Sciatic nerve (tissue), 2 donors: ENCODE measurements at places on chromosomes 1 and 21.

- DNase-seq: no peak
Measured at GRCh38 chr21:42113926-42114409, 42.9 kb downstream of the UMODL1 start.

DNA sequence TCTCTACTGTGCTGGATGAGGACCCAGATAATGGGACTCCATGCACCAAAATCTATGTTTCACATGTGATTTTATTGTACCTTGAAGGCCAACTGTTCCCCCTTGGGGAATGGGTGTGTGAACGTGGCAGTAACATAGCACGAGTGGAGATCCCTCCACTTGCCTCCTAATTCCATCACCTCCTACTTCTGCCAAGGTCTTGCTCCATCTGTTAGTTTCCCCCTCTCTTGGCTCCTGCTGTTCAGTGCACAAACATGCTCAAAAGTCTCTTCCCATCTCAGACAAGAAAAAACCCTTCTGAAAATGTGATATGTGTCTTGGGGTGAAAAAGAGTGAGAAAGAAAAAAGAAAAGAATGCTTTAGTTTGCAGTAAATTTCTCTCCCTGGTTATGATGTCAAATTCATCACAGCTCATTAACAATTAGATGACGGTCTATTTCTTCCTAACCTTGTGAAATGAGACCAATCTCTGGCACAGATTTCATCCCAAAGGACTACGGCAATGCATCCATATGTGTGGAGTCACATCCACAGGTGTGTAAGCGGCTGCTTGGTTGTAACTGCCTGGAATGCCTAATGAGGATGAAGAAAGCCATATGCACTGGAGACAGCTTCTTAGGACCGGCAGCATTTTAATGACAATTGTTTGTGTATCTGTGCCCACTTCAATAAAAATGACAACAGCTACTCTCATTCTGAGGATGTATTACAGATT lies 79.3 kb upstream of the DIRAS3 start:
- no peak for DNase-seq

DNA sequence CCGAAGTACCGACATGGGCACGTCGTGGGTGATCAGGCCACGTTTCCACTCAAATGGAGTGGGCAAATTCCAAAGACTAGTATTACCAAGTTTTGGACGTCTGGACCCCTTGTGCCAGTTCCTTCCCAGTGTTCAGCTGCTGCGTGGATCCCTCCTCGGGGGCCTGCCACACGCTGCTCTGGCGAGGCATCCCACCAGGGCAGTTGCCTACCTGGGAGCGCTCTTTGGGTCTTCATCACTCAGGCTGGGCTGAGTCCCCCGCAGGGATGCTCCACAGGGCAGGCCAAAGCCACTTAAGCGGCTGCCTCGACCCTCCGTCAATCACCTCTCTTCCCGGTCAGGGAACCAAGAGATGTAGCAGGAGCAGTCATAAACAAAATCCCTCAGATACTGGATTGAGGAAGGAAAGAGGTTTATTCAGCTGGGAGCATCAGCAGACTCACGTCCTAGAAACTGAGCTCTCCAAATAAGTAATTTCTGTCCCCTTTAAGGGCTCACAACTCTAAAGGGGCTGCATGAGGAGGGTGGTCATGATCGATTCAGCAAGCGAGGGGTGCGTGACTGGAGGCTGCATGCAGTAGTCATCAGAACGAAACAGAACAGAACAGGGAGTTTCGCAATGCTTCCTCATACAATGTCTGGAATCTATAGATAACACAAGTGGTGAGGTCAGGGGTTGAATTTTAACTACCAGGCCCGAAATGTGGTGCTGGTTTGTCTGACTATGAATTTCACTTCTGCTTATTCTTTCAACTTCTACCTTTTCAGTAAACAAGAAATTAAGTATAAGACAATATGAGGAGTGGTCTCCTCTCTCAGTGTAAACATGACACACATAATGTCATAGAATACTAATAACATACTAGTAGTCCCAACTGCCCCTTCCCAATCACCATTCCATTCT lies 998.6 kb upstream of the NCAM2 start:
- no peak for DNase-seq

GRCh38 chr1:27000817-27001460 lies 7.4 kb downstream of the TRNP1 start:
- no peak for DNase-seq

GRCh38 chr1:161044908-161045735 lies 655 bp downstream of the USF1 start:
- peak; percentile 72 for DNase-seq

- no peak for DNase-seq
Measured at GRCh38 chr1:115307661-115308060, 30.4 kb downstream of the NGF start.

DNA sequence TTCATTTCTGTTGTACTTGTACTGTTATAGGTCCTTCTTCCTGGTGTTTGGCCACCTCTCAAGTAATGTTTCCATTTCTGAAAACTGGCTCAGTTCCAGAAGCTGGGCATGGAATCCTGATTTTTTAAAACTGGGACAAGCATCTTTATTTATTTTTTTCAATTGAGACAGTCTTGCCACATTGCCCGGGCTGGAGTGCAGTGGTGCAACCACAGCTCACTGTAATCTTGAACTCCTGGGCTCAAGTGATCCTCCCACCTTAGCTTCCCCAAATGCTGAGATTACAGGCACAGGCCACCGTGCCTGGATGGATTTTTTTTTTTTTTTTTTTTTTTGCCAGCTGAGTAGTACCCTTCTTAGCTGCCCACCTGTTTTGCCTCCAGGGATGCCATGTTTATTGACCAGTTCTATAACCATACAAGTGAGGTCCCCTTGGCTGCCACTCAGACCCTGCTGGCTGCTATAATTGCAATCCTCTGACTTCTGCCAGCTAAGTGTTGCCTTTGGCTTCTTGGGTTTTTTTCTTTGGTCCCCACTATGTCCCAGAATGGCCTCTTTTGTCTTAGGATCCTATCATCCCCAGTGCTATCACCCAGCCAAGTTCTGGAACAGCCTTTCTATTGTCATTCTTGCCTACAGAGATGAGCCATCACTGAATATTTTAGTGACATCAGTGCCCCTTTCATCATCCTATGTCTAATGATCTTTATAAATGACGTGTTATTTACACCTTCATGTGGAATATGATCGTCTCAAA lies 3.9 kb upstream of the DIP2A start:
- DNase-seq: no peak

- no peak for DNase-seq
Measured at GRCh38 chr1:185837711-185838110, 103.5 kb downstream of the HMCN1 start.

DNA sequence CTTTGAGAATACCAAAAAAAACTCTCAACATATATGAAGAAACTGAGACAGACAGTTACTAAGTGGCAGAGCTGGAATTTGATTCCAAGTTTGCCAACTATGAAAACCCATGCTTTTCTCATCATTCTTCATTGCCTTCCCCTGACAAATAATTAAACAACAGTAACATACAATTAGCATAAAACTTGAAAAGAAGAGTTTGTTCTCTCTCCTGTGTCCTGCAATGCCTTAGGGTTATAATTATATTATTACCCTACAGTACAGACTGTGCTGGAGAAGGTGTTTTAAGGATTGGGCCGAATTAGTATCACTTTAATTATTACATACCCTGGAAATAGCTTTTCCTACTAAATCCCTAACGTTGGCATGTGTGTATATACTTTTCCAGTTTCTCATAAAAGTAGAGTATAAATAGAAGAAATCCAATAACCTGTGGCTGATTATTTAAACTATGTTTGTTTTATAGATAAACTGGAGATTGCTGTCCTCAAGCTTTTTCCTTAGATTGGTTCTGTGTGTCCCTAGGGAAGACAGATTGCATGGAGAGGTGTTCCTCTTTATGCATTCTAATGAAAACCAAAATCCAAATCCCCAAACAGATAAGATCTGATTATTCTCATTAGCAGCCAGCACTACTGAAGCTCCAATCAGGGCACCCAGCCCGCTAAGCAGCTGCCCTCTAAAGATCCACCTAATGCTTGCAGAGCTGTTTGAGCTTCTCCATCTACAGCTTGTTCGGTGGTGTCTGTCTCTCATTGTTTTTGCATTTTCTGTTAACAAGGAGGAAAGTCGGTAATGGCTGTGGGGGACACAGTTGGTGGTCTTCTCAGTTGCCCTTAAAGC lies 156.3 kb downstream of the TM2D1 start:
- DNase-seq: no peak

DNA sequence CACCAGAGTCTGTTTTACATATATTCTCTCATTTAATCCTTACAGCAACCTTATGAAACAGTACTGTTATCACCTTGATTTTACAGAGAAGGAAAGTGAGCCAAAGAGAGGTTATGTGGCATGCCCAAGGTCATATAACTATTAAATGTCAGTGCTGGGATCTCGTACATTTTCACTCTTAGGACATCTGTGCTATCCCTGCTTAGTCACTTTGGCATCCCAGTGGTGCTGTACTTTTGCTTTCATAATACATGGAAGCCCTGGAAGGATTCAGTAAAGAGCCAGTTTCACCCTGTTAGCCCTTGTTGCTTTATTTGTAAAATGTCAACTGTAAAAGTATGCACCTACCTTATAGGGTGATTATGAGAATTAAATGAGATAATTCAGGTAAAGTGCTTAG lies 104.4 kb downstream of the NFIA start:
- DNase-seq: no peak

DNA sequence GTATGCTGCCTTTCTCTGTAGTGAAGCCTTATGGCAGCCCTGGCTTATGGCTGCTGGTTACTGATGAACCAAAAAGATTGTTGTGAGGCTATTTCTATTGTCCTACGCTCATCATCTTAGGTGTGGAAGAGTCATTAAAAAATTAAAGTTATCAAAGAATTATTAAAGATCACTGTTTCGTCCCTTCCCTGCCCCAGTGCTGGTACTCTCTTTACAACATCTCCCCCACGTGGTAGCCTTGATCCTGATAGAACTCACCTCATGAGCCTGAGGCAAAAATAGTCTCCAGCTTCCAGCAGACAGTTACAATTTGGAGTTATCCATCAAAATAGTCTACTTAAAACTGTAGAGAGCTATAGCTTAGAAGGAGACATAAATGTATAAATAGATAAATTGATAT lies 201.5 kb downstream of the S1PR1 start:
- no peak for DNase-seq

- no peak for DNase-seq
Measured at GRCh38 chr21:42747746-42748351, 94.4 kb downstream of the PDE9A start.

DNA sequence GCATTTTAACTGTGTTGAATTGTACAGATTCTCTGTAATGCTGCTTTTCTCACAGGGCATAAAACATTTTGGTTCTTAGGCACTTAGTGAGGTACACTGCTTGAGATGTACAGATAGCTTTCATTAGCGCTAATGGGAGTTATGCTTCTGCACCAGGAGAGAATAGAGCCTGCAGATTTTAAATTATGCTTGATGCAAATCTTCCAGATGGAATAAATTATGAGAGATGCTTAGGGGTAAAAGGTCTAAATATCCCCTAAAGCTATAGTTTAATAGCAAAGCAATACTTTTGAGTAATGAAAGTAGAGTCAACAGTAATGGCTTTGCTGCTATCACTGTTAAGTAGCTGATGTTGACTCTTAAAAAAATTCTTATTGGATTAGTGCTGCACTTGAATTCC lies 248.9 kb downstream of the S1PR1 start:
- DNase-seq: no peak

DNA sequence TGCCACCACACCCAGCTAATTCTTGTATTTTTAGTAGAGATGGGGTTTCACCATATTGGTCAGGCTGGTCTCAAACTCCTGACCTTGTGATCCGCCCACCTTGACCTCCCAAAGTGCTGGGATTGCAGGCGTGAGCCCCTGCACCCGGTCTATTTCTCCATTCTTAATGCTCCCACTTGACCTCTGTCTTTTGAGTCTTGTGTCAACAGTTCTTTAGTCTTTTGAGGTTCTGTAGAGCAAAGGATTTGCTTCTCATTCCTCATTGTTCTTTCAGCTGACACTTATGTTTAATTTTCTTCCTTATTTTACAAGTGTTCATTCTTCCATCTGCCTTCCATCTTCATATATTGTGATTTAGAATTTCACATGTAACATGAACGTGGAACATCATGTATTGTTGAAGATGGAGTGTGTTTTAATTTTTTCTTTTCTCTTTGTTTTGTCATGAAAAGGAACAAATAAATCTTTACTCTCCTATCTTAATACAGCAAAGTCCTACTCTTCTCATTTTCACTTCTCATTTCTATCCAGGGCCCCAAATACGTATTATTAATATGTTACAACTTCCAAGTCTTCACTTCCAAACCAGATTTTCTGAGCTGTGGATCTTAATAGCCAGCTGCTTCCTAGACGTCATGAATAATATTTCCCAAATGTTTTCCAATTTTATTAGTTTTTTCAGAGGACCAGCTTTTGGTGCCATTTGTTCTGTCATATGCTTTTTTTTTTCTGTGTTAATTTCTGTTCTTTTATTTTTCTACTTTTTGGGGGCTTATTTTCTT lies 16.9 kb downstream of the MTF2 start:
- no peak for DNase-seq

- no peak for DNase-seq
Measured at GRCh38 chr1:223556414-223557129, 108.9 kb downstream of the CAPN8 start.

- DNase-seq: no peak
Measured at GRCh38 chr1:212205006-212205405, 80.2 kb upstream of the PPP2R5A start.

DNA sequence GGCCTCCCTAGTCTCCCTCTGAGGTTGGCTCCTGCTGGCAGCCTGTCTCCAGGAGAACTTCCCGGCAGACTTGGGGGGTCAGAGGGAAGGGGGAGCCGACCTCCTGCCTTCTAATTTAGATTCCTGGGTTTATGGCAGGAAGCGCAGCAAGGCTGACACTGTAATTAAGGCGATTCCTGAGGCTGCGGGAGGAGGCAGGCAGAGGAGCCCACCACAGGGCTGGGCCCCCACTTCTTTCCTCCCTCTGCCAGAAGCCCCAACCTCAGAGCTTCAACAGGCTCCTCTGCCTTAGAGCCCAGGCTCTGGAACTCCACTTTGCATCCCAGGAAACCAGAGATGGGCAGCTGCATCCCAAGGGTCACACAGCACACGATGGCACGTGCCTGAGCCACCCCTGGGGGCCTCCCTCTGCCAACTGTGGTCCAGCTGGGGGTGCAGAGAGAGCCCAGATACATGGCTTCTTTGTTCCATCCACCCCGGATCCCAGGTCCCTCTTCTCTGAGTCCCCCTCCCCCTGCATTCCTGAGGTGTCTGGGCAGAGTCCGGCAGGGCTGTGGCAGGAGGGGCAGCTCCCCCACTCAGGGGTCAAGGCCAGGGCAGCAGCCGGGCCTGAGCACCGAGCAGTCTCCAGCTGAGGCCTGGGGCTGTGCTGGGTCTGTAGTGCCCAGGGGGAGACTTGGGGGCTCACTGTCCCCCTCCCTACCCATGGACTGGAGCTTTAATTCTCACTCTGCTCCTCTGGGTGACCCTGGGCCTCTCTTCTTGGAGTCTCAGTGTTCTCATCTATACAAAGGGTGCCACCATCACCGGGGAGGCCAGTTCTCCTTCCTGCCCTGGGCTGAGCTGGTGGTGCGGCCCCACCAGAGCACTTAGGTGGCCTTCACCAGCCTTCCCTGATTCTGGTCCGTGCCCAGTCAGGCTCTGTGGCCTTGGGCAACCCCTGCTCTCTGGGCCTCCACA lies 39.4 kb upstream of the FAM131C start:
- no peak for DNase-seq
